Vagina (tissue), 2 donors: ENCODE measurements at places on chromosomes 3 and 15. TPM values are rescaled to one million over a fixed set of nuclear protein-coding genes. Genes with fewer than 3 reads are reported as not detected.

DNA sequence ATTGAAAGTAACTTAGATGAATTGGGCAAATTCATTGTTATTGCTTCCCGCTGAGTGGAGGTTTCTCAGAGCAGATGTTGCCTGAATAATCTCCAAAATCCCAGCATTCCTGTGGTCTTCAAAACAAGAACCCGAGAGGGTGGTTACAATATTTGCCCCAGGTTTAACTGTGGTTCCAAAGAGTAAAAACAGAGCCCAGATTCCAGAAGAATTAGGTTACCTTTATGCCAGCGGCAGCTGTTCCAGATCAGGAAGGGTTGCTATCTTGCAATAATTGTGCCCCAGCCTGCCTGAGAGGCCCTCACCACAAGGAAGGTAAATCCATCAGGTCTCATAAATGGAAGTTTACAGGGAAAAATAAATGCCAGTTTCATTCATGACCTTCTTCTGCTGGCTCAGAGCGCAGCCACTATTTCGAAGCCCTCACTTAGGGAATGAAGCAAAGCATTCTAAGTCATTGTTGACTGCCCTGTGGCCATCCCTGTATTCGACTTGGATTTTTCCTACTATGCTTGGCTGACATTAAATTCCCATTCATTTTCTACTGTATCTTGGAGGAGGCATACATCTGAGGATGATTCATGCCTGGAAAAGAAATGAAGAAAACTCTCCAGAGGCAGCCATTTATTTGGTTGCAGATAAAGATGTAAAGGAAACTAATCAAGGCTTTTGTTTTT lies 54.6 kb downstream of the SSUH2 start:
- DNase-seq = no peak

GRCh38 chr3:20683910-20684309 lies 497.9 kb upstream of the SGO1 start:
- no peak for DNase-seq

GRCh38 chr15:40438712-40439111 lies 2.0 kb upstream of the BAHD1 start:
- no peak for DNase-seq

GRCh38 chr15:85480923-85481322 lies 100.5 kb downstream of the AKAP13 start:
- no peak for DNase-seq

GRCh38 chr3:117144853-117145252 lies 435.3 kb downstream of the TUSC7 start:
- no peak for DNase-seq

- DNase-seq = no peak
These were observed 49.9 kb upstream of the FURIN start for GRCh38 chr15:90818251-90819210.

GRCh38 chr3:120460181-120460790 lies 9.5 kb upstream of the FSTL1 start:
- peak; percentile 28 for DNase-seq

DNA sequence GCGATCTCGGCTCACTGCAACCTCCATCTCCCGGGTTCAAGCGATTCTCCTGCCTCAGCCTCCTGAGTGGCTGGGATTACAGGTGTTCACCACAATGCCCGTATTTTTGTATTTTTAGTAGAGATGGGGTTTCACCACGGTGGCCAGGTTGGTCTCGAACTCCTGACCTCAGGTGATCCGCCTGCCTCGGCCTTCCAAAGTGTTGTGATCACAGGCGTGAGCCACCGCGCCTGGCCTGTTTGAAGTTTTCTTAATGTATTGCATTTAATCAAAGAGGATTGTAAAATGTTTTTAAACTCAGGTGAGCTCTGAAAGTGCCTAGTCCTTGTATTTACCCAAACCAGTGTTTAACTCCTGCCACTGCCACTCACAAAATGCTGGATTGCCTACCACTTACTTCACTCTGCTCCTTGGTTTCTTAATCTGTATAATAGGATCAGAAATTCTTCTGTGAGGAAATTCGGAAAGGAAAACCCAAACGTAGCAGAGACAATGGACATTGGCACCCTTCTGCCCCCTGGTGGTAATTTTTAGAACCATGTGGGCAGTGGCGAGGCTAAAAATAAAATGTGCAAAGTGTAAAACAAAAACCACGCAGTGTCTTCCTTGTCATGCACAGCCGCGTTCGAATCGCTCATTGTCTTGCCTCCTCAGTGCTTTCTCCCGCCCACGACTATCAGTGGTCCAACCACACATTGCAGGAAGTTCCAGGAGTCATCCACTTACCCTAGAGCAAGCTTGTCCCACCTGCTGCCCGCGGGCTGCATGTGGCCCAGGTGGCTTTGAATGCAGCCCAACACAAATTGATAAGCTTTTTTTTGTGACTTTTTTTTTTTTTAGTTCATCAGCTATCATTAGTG lies 27.3 kb downstream of the CEP19 start:
- DNase-seq = no peak

- DNase-seq = no peak
These were observed 5.8 kb downstream of the C3orf20 start for GRCh38 chr3:14680716-14681115.

DNA sequence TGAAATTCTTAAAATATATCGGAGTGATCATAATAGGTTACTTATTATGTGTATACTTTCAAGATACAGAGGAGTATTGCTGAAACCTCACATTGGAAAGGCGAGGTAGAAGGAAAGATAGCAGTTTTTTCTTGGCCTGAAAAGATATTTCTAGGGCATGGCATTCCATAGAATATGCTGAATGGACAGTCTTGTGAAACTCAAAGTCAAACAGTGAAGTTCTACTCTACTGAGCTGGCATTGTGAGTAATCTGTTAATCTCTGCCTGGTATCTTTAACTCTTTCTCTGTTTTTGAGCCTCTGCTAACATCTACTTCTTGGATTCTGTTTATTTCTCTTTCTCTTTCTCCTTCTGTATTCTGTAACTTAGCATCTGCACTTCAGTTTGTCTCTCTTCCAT lies 176.3 kb upstream of the ZBTB20 start:
- no peak for DNase-seq

GRCh38 chr15:59436774-59437141 lies 1.2 kb upstream of the FAM81A start:
- DNase-seq = no peak

DNA sequence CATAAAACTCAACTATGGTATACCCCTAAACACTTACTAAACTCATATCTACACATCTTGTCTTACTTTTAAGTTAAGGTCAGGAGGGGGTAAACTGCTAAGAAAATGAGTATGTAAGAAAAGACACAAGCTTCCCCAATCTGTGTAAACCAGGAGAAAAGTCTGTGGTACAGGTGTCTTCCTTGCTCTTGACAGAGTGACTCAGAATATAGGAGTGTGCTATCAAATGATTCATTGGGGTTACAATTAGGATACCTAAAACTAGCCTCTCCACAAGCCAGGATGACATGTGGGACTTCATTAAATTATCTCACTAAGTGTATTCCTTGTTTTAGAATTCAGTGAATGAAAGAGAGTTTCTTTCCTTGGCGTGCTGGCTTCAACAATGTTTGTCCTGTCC lies 274.8 kb downstream of the BBX start:
- no peak for DNase-seq

DNA sequence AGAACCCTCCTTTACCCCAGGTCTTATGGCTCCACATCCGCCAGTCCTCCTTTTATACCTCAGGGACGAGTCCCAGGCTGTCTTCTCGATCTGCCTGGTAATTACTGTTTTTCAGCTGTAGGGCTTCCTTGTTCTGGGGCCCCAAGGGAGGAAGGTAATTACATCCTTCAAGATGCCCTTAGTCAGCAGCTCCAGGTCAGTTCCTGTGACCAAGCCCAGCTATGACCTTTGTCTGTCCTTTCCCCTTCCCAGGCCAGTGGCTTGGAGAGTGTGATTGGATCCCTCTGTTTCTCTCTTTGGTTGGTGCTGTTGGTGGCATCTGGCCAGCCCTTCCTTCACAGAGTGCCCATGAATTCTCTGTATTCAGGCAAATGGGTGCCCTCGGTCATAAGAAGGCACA lies 92.6 kb downstream of the AAGAB start:
- no peak for DNase-seq

DNA sequence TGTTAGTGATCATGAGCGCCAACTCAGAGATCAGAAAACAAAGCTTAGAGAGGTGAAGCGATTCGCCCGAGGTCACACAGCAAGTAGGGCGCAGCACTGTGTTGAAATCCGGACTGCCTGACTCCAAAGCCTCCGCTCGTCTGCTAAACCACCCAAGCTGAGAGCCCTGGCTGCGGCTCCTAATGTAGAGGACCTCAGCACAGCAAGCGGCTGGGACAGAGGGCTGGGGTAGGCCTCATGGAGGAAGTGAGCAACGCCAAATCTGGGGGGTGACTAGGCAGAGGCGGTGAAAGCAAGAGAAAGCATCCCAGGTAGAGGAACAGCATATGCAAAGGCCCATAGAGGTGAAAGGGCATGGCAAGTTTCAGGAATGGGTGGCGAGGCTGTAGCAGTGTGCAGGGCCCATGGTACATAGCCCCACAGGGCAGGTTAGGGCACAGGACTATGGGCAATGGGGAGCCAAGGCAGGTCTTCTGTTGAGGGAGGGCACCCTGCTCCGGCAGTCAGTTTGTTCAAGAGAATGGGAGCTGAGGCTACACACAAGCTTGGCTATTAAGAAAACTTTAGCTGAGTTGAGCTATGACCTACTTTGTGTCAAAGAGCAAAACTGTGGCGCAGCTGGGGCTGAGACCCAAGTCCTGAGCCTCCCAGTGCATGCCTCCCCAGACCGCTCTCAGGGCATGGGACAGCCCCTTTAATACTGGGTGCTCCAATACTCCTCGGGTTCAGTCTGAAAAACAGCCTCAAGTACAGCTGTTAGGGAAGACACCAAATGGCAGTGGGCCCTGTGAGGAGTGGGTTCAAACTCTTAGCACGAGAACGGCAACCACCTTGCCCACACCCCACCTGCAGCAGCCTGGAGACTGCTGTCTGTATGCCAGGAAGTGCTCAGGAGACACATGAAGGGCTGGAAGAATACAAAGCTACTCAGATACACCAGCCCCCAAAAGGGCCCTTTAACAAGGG lies 988 bp upstream of the CFAP92 start:
- no peak for DNase-seq

GRCh38 chr3:128573160-128573559 lies 77.5 kb downstream of the RPN1 start:
- no peak for DNase-seq

DNA sequence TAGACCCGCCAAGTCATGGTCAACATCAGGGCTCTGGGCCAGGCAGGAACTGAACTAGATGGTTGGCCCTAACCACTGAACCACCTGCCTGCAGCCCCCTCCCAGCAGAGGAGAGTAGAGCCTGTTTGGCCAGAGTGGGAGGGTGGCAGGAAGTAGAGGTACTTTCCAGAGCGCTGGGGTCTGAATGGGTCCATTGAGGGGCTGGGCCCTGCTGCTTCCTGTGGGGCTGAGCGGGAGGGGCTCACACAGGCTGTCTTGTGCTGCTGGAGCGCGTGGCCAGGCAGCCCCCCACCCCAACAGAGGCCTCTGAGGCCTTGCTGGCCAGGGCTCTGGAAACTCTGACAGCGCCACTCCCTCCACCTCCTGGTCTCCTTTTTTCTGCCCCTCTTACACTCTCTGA lies 17.4 kb downstream of the CSPG4 start:
- DNase-seq = no peak

DNA sequence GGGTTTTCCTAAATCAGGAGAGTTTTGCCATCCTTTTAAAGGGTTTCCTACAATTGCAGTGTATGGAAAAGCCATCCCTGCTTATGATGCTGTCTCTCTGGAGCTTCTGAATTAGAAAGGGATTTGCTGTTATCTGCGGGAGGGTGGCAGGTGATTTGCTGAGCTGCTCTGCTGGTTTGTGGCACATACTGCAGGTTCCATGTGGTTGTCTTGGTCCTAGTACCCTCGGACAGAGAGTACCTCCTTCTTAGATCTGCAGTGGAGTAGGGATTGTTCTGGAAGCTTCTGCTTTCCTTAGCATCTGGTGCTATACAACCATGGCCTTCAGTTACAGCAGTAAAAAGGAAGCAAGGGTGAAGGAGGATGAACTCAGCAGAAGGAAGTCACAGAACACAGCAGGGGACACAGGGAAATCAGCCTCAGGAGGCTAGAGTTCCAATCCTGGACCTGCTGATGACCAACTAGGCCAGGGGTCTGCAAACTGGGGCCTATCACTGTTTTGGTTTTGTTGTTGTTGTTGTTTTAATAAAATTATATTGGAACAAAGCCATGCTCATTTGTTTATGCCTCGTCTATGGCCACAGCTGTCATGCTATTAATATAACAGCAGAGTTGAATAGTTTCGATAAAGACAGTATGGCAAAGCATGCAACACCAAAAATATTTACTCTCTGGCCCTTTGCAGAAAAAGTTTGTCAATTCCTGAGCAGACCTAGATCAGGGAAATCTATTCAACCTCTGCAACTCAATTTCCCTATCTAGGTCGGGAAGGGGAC lies 39.5 kb downstream of the STARD5 start:
- DNase-seq = no peak

DNA sequence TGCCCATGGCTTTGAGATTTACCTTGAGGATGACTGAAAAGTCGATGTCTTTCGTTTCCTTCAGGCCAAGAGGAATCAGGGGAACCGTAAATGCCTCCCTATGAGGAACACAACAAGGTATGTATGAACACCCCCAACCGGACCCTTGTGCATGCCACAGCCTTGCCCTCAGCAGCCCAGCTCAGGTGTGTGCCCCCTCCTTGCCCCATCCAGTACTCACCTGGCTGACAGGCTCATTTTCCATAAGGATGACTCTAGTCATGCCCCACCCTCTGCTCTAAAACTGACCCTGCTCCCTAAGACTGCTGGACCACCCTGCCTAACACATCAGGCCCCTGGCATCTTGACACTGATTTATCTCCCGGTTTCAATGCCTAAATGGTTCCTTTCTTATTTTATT lies 270.0 kb downstream of the GOLGA6L6 start:
- no peak for DNase-seq

DNA sequence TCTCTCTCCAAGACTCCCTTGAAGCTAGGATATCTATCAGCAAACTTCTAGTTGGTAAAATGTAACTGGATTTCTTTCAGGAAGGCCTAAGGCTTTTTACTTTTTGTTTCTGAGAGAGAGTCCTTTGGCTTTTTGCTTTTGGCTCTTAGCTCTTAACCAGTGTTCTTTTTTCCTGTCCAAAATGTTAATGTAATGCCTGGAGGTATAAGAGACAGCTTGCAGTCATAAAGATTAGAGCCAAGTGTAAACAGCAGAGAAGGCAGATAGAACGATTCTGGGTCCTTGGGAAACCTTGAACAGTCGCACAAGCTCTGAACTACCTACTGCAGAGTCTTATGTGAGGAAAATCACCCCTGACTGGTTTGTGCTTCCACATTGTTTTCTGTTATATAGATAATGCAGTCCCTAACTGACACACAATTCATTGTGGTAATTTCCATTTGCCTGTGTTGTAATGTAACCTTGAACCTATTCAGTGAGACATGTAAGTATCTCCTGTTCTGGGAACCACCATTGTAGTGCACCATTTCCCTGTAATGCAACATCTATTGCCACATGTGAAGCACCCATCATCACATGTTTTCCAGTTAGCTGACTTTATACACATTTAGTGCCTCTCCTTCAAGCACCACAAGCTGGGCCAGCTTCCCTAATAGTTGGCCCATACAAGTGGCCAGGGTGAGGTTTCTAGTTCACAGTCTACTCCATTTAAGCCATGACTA lies 1311.9 kb downstream of the ROBO1 start:
- DNase-seq = no peak

GRCh38 chr3:53491276-53491675 lies 3.1 kb upstream of the CACNA1D start:
- no peak for DNase-seq

- no peak for DNase-seq
These were observed 65.9 kb upstream of the ARL6 start for GRCh38 chr3:97698691-97699090.

Gene SNX22
- not detected for total RNA-seq

Gene PLA2G4D
- 26.5 TPM for total RNA-seq

Gene GHSR
- not detected for total RNA-seq

Gene TMED3
- total RNA-seq = 75.4 TPM

Gene BCL2A1
- 1.7 TPM for total RNA-seq

Gene SLC25A38
- total RNA-seq = 20.6 TPM

Gene BFSP2
- total RNA-seq = not detected
